Activated CD4-positive, alpha-beta T cell treated with anti-CD3 and anti-CD28 coated beads, Interleukin-2, Interleukin-6, amounts not matched to agents 100 ng/mL and 50 ng/mL, durations not matched to agents 16 hours and 8 hours (primary cell): ENCODE measurements at places on chromosomes 5 and 9.

- DNase-seq = no peak
These were observed 425.3 kb upstream of the CLINT1 start for GRCh38 chr5:158284242-158284641.

- DNase-seq = no peak
These were observed 50.3 kb downstream of the MAN2A1 start for GRCh38 chr5:109739741-109740728.

GRCh38 chr9:38639577-38639940 lies 19.2 kb upstream of the ANKRD18A start:
- DNase-seq = no peak

GRCh38 chr5:132207778-132208177 lies 19.9 kb downstream of the P4HA2 start:
- no peak for DNase-seq

DNA sequence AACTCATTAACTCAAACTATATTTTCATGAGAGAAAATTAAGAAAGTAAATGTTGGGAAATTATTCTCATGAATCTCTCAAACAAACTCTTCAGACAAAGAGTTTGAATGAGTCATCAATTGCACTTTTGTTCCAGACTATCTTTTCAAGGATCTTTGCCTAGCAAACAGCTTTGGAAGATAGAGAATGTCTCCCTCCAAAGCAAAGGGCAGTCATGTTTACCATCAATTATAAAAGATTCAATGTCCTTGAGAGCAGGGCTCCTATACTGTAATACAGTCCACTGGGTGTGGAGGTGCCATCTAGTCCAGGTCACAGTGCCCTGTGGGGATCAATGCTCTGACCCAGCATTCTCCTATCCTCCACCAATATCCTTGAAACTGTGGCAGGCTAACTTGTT lies 1429.3 kb downstream of the EFNA5 start:
- no peak for DNase-seq

DNA sequence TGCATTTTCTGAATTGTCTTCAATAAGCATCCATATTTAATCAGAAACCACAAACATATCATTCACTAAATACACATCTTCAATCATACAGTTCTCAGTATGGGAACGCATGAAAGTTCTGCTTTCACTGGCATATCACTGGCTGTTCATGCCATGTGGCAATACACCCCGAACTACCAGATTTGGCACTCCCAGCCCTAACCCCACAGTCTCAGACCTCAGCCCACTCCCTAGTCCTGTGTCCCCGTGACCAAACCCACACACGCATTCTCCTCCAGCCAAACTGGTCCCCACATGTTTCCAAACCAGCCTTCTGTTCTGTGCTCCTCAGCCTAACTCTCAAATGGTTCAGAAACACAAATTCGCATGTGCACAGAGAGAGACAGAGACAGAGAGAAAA lies 20.6 kb downstream of the KCNMB1 start:
- DNase-seq = no peak

- DNase-seq = no peak
These were observed 22.0 kb downstream of the OR2S2 start for GRCh38 chr9:35935755-35936509.

DNA sequence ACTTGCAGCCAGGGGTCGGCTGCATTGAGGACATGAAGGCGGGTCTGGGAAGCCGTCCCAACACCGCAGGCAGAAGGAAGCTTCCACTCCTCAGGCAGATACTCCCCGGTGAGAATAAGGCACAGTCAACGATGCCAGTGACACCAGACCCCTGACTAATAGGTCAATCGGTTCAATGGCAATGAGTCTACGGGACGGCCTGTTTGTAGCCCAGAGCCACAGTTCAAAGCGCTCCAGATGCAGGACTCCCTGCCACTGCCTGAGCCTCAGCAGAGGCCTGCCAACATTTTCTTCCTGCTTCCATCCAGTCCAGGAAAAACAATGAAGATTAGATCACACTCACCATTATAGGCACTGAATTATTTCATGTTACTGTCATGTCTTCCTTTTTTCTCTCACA lies 84.5 kb upstream of the SIMC1 start:
- DNase-seq = no peak

DNA sequence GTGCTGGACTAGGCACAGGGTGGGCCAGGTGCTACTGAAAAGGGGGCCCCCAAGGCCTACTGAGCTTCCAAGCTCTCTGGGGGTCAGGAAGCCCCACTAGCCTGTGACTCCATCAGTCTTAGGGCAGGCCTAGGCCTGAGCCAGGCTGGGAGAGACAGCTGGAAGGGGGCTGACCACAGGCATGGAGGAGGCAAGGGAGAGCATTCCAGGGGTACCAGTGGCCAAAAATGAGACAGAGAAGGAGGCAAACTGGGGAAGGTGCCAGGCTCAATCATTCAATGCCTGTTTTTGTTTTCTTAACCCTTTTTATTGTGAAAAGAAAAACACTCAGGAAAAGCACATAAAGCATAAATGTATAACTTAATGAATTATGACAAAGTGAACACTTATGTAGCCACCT lies 26.2 kb upstream of the TCF7 start:
- DNase-seq = no peak
